NCI-H446 (cell line): ENCODE measurements at places on chromosomes 7 and 10.

DNA sequence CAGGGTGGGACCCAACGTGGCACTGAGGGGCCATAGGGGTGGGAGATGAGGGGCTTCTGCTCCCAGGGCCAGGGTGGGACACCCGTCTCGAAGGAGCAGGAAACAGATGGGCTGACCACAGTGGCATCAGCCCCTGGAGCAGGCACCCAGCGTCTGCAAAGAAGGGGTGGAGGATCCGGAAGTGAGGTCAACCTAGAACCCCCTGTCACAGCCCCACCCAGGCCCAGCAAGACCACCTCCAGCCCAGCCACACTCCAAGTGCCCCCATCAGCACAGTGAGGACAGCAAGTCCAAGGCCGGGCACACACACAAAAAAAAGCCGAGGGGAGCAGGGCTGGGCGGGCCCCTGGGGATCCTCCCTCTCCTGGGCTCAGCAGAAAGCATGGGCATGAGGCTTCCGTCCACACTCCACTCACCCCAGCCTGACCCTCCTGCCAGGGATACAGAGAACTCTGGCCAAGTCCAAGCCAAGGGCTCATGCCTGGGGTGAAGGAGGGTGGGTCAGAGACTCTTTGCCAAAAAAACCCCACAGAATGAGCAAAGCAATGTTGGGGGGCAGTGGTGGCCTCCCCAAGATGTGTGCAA, 111.0 kb downstream of the FOXL3 start:
- no peak for DNase-seq

DNA sequence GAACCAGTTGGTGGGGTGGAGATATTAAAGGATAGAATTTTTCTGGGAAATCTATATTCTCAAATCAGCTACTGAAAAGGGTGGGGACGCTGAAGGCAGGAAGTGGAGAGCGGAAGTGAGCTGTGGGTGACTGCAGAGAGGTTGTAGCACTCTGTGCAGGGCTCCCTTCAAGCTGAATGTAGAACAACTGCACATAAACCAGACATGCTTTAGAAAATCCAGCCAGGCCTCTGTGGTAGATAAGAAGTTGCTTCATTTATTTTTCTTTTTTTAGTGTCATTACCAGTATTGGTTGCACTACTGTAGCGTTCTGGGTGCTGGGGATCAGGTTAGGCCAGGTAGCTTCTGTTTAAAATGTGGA, 127.8 kb downstream of the CELF2 start:
- DNase-seq, result no peak

DNA sequence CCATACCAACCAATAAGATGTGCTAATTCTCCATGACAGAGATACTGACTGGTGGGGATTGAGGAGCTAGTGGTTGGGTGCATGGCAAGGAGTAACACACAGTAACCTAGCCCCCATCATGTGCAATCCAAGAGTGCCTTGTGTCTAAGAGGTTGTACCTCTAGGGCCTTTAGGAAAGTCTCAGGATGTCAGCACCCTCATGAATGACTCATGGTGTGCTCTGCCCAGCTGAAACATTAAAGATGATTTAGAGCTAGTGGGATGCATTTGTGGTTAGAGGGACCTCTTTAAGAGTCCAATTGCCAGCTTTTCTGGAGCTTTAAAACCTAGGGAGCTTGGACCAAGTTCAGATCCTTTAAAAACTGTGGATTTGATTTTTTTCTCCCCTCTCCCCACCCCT, 181.1 kb downstream of the HERPUD2 start:
- DNase-seq, result no peak

DNA sequence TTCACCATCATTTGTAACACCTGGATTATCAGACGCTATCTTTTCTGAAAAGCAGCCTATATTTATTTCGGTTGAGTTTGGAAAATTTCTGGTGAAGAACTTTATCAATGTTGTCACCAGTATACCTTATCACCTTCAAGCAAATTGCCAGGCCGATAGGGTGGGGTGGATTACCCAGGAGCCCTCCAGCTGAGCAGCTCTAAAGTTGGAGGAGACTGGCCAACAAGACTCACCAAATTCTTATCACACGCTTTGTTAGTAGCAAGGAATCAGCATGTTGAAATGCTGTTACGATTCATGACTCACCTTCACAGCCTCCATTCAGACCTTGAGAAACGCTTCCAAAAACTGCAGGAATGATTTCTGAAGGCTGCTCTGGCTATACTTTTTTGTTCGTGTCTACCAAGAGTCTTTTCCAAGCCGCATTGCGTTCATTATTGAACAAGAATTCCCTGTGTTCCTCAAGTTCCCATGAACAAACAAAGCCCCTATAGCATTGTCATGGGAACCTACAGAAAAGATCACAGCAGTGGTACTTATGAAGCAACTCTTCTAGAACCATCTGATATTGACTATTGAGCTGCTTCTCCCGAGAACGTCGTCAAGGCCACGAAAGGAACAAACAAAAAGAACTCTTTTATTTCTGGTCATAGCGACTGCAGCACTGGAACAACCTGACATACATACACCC, 291.4 kb downstream of the SFMBT2 start:
- DNase-seq, result no peak

DNA sequence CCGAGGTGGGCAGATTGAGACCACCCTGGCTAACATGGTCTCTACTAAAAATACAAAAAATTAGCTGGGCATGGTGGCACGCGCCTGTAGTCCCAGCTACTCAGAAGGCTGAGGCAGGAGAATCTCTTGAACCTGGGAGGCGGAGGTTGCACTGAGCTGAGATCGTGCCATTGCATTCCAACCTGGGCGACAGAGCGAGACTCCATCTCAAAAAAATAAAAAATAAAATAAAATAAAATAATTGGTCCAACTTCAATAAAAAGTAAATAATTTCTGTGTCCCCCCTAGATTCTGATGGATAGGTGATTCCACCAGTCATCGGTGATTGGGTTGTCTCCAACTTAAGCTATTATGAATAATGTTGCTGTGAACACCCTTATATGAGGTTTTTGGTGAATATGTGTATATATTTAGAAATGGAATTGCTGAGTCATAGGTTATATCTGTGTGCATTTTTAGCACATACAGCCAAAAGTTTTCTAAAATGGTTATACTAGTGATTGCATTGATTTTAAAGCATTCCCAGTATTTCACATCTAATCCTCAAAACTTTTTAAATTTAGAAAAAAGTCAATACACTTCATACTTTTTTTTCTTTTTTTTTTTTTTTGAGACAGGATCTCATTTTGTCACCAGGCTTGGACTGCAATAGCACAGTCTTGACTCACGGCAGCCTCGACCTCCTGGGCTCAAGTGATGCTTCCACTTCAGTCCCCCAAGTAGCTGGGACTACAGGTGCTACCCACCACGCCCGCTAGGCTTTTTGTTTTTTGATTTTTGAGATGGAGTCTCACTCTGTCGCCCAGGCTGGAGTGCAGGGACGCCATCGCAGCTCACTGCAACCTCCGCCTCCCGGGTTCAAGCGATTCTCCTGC, 13.7 kb upstream of the SRPK2 start:
- no peak for DNase-seq

- DNase-seq, result no peak
Observed at GRCh38 chr10:8133146-8133545, 78.7 kb downstream of the GATA3 start.

DNA sequence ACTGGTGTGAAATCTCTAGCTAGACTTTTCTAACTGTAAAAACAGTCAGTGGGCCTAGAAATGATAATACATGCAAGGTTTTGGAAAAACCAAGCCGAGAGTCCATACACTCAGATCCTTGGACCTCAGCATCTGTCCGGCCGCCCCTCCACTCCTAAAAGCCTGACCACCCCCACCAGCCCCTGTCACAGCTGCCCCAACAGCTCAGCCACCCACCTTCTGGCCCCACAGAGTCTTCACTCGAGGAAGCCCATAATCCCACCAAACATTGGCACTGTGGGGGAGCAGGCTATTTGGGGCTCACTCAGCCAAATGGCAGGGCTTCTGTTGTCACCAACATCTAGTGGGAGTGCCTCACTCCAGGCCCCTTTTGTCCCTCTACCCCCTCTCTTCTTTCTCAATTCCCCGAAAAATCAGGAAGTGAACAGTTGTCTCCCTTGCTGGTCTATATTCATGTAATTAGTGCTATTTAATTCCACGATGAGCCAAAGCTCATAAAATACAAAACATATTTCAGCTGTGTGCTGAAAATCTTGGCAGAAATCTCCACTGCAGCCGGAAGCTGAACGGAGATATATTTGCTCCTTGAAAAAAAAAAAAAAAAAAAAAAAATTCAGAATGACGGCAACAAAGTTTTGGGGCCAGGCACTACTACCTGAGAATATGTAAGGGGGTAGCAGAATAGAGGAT, 55.5 kb downstream of the PLXNA4 start:
- no peak for DNase-seq
